ENCODE measurements at places on chromosomes 5 and 9.
A peak's percentile ranks its signal among the peaks of the same experiment; 100 is the strongest.

GRCh38 chr9:98332405-98332831, 77.0 kb upstream of the TBC1D2 start:
- DNase-seq = peak; percentile 74

GRCh38 chr9:68552700-68553476, 12.2 kb upstream of the TMEM252 start:
- no peak for DNase-seq

- DNase-seq = peak; percentile 90
Measured at GRCh38 chr9:127943731-127944144, 6.1 kb upstream of the DPM2 start.

DNA sequence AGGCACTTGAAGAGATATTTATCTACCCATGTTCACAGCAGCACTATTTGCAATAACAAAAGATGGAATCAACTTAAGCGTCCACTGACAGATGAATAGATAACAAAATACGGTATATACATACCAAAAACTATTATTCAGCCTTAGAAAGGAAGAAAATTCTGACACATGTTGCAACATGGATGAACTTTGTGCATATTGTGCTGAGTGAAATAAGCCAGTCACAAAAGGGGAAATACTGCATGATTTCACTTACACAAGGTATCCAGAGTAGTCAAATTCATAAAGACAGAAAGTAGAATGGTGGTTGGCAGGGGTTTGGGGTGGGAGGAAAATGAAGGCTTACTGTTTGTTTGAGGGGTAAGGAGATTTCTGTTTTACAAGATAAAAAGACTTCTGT, 66.0 kb downstream of the FBN2 start:
- DNase-seq = no peak

GRCh38 chr9:100445161-100445902, 18.4 kb downstream of the MSANTD3 start:
- DNase-seq = no peak

GRCh38 chr9:129336601-129337331, 158.7 kb upstream of the IER5L start:
- peak; percentile 31 for DNase-seq

DNA sequence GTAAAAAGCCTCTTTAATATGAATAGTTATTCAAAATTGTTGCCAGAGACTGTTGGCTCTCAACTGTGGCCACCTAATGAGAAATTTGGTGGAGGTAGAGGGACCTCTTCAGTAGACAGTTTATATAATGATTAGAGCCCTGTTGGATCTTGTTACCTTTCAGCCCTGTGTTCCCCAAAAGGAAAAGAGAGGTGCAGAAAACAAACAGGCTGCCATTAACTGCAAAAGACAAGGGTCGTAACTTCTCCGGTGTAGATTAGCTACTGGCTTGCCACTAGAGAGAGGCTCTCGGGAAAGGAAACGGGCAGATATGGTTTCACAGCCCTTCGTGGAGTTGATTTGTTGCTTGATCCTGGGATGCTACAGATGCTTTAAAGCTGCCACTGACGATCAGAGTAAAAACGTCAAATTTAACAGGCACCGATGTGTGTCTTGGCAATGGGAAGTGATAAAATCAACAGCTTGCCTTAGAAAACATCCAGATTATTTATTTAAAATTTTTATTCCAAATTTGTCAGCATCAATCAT, 7.8 kb downstream of the FST start:
- DNase-seq = no peak

- DNase-seq = no peak
Measured at GRCh38 chr9:73223594-73223993, 71.9 kb downstream of the ANXA1 start.

DNA sequence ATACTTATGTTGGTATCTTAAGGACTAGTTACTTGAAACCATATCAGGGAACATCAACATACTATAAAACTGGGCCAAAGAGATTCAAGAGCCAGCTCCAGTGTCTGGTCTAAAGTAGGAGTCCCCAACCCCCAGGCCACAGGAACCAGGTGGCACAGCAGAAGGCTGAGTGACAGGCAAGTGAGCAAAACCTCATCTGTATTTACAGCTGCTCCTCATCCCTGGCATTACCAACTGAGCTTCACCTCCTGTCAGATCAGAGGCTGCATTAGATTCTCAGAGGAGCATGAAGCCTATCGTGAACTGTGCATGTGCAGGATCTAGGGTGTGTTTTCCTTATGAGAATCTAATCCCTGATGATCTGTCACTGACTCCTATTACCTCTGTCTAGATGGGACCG, 581.6 kb upstream of the CDH9 start:
- no peak for DNase-seq

- DNase-seq = peak; percentile 57
Measured at GRCh38 chr9:98121058-98121457, 2.0 kb upstream of the TRIM14 start.

- DNase-seq = peak; percentile 3
Measured at GRCh38 chr9:71944754-71945375, 33.4 kb downstream of the C9orf85 start.

DNA sequence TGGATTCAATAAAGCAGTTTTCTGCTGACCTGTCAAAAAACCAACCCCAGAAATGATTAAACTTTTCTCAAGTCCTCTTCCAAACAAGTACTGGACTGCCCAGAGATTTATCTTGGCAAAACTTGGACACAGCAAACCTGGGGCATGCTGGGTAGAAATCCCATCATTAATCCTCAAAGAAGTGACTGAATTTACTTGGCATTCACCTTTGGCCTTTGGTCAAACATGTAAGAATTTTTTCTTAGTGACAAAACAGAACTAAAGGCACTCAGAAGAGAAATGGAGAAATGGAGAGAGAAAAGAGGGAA, 248.6 kb upstream of the NREP start:
- no peak for DNase-seq

DNA sequence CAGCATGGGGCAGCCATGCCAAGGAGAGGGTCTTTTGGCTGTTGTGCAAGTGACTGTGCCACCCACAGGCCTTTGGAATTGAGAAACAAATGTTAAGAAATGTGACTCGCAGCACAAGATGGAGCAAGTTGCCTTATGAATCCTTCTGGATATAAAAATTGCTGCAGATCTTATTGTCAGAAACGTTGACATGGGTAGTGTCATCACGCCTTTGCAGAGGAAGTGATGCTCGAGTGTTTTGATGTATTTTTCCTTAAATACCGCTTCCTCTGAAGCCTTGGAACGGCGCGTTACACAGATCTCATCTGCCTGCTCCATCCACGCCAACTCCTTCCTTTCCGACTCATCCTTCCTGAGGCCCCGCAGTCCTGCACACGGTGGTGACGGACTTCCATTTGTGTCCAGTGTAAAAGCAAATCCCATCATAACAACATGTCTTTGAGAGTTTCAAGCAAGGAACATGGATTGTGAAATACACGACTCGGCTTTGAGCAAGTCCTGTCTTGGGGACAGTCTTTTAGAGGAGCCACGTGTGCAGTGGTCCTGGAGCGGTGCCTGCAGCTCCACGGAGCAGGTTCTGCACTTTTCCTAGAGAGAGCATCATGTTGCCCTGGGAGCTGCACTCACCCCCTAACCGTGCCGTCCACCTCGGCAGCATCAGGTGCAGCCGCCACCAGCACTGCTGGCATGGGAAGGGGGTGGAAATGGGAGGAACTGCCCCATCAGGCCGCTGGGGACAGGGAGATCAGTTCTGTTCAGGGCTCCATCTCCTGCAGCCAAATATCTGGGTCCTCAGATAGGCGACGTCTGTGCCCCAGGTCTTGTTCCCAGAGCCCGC, 15.1 kb downstream of the ROPN1L start:
- peak; percentile 35 for DNase-seq

- DNase-seq = peak; percentile 70
Measured at GRCh38 chr9:110180511-110181434, 27.2 kb downstream of the C9orf152 start.

DNA sequence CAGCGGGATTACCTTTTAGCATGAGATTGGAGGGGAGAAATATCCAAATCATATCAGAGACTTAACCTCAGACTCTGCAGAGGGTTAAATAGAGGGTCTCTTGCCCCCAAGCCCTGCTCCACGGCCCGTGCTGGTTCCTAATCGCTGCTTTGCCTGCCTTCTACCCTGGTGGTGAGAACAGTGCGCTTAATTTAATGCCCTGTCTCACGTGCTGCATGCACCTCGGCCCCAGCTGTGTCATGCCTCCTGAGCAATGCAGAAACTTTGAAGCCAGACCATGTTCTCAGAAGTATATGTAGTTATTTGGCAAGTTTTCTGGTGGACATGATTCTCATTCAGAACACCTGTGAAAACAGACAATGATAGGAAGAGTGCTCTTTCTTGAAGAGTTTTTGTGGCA, 1.4 kb downstream of the OTULIN start:
- DNase-seq = peak; percentile 55

GRCh38 chr5:132655821-132656773, 1.9 kb upstream of the IL13 start:
- peak; percentile 38 for DNase-seq

GRCh38 chr9:6978591-6978990, 220.8 kb downstream of the KDM4C start:
- DNase-seq = no peak

GRCh38 chr5:124536333-124536732, 210.1 kb downstream of the ZNF608 start:
- peak; percentile 95 for DNase-seq

GRCh38 chr9:115757461-115757860, 396.1 kb upstream of the PAPPA start:
- DNase-seq = no peak

DNA sequence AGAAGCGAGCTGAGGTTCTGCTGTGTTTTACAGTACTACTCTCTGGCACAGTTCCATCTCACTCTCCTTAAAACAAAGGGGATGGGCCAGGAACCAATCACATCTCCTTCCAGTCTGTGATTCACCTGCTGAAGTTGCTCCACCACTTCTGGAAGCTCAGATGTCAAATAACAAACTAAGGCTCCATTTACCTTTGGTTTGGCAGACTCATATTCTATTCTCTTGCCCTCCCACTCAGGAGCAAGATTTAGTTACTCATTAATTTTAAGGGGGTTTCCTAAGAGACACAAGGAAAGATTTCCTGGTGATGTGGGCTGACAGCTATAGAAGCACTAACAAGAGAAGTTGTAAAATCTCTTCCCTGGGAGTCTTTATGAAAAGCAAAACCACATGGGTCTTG, 37.8 kb upstream of the KIF2A start:
- peak; percentile 50 for DNase-seq

DNA sequence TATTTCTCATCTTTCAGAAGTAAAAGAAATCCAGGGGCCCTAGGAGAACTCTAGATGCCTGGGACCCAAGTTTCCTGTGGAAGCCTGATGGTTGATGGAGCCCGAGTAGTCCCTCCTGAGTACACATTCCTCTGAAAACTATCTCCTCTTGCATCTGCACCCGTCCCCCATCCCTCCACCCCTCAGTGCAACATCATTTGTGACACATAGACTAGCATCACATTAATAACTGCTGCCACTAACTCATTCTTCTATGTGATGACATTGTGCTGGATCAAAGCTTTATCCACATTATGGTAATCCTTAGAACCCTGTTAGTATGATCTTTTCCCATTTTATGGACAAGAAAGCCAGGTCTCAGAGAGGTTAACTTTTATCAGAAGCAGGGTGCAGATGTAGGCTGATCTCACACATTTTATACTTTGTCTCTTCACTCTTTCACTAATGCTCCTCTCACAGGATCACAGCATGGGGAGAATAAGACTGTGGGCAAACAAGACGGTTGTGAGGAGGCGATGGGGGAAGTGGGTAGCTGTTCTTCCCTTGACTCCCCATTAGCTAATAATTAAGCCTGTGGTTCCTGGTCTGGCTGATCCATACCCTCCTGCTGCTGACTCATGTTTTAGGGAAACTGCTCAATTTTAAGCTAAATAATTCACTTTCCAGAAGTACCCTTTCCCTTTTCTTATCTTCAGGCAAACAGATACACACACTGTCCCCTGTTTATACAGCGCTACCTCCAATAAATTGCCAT, 3.9 kb upstream of the HK3 start:
- DNase-seq = no peak

DNA sequence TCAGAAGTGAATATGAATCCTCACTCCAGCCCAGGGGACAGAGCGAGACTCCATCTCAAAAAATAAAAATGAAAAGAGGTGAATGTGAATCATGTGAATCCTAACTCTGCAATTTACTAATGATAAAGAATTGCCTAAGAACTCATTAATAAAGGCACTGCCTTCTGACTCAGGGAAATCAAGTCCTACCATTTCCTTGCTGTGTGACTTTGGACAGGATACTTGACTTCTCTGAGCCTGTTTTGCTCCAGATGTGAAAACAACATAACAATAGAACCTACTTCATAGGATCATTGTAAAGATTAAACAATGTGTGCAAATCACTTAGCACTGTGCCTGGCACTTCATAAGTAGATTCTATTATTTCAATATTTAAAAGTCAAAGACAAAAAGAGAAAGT, 15.1 kb upstream of the PWWP2A start:
- no peak for DNase-seq

All from dermis blood vessel endothelial cell (primary cell).